ENCODE measurements at places on chromosomes 3 and 15. TPM values are rescaled to one million over a fixed set of nuclear protein-coding genes. Genes with fewer than 3 reads are reported as not detected.

DNA sequence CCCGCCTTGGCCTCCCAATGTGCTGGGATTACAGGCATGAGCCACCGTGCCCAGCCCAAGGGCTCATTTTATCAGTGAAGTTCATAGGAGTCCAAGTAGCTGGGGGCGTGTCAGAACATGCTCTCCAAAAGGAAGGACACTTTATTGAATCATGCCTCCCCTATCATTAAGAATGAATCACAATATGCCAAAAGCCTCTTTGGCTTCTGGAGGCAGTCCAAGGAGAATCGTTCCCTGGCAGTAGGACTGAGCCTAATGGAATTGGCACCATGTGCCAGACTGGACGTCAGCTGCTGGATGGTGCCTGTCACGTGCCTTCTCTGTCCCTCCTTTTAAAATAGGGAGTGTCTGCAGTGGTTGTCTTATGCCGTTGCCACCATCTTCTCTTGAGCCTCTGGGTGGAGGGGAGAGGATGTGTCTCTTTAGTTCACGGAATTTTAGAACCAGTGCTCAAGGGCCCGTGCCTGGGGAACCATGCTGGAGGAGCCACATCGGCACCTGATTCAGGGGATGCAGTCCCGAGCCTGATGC, 234.7 kb upstream of the LYSMD4 start:
- DNase-seq: no peak

- no peak for DNase-seq
Observed at GRCh38 chr15:29143909-29144635, 125.5 kb downstream of the NSMCE3 start.

- DNase-seq: no peak
Observed at GRCh38 chr3:120198305-120198878, 86.6 kb downstream of the GPR156 start.

- peak; percentile 28 for DNase-seq
Observed at GRCh38 chr3:195441992-195442572, 738 bp downstream of the ACAP2 start.

GRCh38 chr3:127224118-127224517, 31.2 kb downstream of the PRR23E start:
- no peak for DNase-seq

DNA sequence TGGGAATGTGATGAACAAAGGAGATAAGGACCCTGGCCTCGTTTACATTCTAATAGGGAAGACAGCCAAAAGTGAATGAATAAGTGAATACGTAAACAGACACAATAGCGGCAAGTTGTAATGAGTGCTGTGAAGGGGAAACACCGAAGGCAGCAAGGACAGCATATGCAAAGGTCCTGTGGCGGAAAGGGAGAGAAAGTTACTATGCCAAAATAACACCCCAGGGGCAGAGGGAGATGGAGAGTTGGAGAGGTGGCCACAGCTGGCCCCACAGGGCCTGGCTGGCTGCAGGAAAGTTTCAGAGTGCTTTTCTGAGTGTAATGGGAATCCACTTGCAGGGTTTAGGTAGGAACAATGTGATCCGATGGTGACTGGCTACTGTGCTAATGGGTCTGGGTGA, 91.9 kb downstream of the SLCO3A1 start:
- no peak for DNase-seq

DNA sequence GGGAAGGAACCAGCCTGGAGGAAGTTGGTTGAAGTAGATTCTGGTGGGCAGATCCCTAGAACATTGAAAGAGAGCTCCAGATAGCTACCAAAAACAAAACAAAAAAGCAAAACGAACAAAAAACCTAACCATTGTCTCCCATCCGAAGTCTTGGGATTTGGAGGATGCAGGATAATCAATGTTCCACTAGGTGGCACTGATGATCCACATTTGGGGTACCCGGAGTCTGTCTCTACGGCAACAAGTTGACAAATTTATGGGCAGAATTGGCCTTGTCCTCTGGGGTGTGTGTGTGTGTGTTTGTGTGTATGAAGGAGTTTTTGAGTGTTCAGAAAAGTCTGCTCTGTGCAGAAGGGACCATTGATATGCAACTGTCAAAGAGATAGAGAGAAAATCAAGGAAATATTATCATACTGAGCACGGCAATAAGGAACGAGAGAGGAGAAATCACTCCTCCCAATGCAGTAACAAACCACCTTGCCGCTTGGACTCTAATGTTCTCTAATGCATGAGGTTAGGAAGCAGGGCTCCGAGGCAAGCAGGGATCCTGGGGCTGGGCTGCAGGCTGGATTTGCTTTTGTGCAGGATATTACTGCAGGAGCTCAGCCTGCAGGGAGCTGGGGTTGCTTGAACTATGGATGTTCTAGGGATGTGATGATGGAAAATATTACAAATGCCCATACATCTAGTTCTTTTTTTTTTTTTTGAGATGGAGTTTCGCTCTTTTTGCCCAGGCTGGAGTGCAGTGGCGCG, 59.8 kb upstream of the KLHL25 start:
- DNase-seq: peak; percentile 15

GRCh38 chr15:100353449-100353848, 11.7 kb upstream of the ADAMTS17 start:
- DNase-seq: no peak

GRCh38 chr3:177490626-177491025, 293.3 kb upstream of the TBL1XR1 start:
- no peak for DNase-seq

DNA sequence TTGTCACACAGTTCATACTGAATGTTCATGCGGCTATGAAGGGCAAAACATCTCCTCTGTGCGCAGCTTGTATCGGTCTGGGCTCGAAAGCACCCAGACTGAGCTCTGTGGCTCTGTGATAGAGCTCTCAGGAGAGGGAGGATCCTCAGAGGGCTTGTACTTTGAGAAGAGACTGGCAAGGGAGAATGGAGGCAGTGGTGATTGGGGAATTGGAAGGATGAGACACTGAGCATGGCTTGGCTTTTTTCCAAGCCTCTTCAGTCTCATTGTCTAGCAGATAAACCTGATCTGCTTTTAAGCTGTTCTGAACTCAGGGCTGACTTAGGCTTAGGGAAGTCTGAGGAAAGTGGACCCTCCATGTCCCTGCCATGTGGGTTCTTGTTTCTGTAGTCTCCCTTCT, 43.0 kb downstream of the RAD54L2 start:
- no peak for DNase-seq

- no peak for DNase-seq
Observed at GRCh38 chr15:62046078-62046743, 14.0 kb downstream of the VPS13C start.

GRCh38 chr15:56693761-56694160, 39.5 kb downstream of the ZNF280D start:
- DNase-seq: no peak

GRCh38 chr3:65596571-65597225, 442.0 kb downstream of the MAGI1 start:
- DNase-seq: no peak

- DNase-seq: no peak
Observed at GRCh38 chr15:47673232-47673761, 44.0 kb upstream of the SEMA6D start.

DNA sequence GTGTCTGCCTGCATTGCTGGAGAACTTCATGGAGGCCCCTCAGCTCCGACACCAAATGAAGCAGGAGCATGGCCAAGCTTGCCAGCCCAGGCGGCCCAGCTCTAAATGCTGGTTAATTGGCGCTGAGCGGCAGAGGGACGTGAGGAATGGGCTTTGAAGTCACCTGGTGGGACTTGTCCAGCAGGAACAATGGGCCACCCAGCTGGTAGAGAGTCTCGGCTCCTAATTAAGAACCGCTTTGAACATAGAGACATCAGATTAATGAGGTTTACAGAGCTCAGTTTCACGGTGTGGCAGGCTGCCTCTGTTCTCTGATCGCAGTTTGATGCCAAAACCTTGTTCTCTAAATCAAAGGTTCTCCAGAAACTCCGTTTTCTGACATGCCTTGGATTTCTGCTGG, 77.5 kb upstream of the LINGO1 start:
- DNase-seq: no peak

GRCh38 chr3:24945563-24945962, 450.9 kb upstream of the THRB start:
- DNase-seq: no peak

DNA sequence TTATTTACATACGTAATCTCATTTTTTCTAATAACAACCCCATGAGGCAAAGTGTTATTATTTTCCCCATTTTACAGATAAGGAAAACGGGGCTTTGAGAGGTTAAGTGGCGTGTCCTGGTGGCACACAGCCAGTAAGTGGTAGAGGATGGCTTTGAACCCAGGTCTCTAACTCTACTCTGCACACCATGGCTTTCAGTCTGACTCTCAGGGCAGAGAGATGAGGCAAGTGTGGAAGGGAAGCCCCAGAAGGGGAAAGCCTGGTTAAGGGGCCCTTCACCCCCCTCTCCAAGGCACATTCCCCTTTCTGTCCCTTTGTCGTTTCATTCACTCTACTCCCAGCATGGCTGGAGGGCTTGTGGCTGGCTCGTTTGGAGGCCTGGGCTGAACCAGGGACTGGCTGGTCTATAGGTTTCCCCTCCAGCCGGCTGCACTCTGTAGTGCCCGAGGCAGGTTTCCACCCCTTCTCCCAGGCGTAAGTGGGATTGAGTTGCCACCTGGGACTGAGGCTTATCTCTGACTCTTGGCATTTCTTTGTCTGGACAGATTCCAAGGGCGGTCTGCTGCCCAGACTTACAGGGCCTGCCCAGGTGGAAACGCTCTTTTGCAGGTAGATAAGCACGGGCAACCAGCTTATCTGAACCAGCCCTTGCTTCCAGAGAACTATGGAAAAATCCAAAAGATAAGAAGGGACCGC, 12.1 kb downstream of the SEMA4B start:
- DNase-seq: no peak

- DNase-seq: no peak
Observed at GRCh38 chr3:44501971-44502370, 24.5 kb upstream of the ZNF445 start.

GRCh38 chr15:69540622-69541021, 88.0 kb downstream of the RPLP1 start:
- DNase-seq: no peak

GRCh38 chr3:71510510-71510909, 73.0 kb downstream of the FOXP1 start:
- DNase-seq: no peak

GRCh38 chr3:63467392-63467791, 185.1 kb upstream of the SNTN start:
- no peak for DNase-seq

DNA sequence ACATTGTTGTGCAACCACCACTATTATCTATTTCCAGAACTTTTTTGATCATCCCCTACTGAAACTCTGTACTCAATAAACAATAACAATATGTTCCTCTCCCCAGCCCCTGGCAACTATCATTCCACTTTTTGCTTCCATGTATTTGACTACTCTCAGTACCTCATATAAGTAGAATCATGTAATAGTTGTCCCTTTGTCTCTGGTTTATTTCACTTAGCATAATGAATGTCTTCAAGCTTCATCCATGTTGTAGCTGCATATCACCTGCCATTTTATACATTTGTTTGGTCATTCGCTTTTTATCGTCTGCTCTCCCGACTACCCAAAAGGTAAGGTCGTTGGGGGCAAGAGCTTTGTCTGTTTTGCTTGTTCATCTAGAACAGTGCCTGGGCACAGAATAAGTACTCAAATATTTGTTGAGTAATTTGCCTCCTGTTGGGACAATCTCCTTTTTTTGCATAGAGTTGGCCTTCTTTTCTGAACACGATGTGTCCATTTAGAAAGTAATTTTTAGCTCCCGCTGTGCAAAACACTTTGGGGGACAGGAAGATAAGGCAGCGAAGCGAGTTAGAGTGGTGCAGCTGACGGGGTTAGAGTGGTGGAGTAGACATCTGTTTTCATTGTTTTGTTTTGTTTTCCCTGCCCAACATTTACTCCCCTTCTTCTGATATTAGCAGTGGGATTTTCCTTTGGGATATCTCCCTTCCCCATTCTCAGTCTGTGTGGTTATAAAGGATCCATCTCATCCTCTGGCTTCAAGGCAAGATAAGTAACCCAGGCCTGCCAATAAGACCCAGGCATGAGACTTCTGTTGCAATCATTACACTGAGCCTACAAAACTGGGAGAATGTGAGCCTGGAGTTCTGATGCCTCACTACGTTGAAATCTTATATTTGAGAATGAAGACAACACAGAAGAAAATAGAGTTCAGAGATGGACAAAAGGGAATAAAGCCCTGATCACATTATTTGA, 83.4 kb upstream of the RNU6-1 start:
- no peak for DNase-seq

The COMMD4 gene
- total RNA-seq: 84.4 TPM

The FEZF2 gene
- total RNA-seq: not detected

The THAP10 gene
- total RNA-seq: not detected

The LXN gene
- total RNA-seq: 2.3 TPM

The TMC3 gene
- total RNA-seq: not detected

The CAMP gene
- total RNA-seq: not detected

The NR1I2 gene
- total RNA-seq: 0.41 TPM

The CFAP20DC gene
- total RNA-seq: 0.38 TPM
